ENCODE measurements at places on chromosomes 3 and 15.

- no peak for DNase-seq
Measured at GRCh38 chr15:35698966-35699575, 153.1 kb upstream of the DPH6 start.

DNA sequence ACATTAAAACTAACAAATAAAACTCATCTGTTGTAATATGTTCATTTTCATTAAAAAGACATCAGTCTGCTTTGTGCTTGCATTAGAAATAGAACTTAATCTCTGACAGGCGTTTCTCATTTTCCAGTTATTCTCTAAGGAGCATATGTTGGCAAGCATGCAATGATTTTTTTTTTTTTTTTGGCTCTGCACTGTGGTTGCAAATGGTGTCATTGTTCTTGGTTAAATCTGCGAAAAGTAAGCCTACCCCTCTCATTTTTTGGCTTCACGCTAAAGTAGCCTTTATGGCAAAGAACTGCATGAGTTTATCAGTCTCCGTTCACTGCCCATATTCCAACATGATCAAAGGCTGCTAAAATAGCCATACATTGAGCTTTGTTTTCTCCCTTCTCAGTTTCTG is 403.2 kb downstream of the MECOM start:
- DNase-seq = no peak

DNA sequence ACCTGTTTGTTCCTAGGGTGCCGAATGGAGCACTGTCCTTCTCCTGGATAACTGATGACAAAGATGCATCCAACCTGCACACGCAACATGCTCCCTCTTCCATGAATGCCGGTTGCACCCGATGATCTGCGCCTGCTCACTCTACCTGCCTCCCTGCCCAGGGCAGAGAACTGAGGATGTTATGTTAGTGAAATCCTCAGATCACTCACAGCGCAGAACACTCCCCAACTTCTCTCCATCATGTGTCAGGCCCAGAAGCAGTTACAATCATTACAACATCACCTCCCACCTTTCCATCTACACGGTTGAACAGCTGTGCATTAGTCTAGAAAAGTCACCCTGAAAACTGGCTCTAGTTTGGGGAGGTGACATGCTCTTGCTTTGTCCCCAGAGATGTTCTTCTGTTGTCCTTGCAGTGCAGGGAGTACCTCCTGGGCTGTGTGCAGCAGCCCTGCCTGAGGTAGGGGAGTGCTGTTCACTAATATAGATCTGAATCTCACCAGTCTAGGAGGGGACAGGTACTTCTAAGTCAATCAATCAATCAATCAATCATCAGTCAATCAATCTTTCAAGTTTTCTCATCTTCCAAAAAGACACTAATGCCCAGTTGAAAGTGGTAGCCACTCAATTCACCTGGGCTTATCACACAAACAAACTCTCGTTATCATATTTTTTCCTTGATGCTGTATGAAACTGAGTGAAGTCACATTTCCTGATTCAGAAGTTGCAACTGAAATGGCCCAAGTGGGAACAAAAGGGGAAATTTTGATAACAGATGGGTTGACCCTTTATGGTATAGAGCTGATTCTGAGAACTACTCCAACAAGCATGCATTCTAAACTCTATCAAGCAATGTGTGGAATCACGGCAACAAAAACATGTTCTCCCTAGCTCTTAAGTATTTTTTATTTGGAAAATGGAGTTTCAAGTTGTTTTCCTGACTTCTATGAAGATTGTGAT is 15.4 kb upstream of the ISLR start:
- DNase-seq = no peak

DNA sequence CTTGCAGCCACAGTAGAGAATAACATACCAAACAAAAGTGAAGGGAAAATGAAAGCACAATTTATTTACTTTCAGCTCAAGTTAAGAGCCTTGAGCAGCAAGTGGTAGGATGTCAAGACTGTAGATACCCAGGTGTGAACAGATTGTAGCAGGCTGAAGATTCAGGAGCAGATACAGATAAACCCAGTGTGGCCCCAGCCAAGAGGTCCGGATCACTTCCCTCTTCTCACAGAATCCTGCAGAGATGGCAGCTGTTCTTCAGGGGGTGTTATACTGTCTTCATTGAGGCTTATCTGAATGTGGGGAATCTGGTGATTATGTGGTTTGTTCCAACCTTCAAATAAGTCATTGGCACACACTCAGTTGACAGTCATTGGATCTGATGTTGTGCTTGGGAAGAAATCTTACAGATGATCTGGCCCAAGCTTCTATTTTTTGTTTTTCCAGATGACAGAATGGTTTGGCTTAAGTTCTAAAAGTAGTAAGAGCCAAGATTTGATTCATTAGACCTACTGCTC is 2.2 kb downstream of the STARD9 start:
- DNase-seq = no peak

GRCh38 chr3:54746722-54747121 is 181.1 kb downstream of the LRTM1 start:
- DNase-seq = no peak

DNA sequence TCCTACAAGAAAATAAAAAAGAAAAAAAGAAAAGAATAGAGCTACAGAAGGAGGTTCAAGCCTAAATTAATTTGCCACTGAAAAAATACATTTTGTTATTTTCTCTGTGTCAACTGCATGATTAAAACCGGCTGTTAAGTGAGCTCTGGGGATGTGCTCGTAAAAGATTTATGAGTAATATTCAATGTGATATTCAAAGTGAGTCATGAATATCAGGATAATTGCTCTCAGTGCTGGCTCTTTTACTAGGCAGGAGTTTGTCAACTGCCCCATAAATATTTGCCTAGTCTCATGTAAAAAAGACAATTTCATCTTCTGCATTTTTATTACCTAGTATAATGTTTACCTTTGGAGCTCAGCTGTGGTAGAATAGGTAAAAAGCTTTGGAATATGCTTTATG is 78.9 kb downstream of the CDIN1 start:
- DNase-seq = no peak

DNA sequence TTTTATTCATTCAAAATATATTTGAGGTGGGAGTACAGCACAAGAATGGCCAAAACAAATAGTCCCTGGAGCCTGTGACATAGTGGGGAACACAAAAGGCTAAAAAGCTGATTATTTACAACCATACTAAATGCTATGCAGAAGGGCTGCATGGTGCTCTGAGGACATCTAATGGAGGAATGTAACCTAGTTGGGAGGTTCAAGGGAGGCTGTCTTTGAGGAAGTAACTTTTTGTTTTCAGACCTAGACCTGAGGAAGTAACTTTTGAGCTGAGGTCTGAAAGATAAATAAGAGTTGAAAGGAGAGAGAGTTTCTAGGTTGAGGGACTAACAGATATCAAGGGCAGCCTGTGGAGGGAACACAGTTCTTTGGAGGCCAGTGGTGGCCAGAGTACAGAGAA is 34.8 kb upstream of the RASA2 start:
- DNase-seq = no peak

GRCh38 chr3:24504772-24505171 is 10.1 kb upstream of the THRB start:
- no peak for DNase-seq

DNA sequence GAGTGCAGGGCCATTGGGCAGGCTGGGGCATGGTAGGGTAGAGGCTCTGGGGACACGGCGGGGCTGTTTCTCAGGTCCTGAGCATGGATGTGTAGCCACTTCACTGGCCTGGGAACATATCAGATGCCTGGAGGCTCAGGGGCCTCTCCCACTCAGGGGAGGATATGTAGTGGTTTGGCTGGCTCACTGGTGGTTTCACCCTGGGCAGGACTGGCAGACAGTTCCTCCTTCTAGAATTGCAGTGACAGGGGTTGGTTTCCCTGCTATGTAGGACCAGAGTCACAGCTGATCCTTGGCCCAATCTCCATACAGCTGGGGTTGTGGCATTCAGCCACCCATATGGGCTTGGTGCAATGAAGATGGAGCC is 4.8 kb upstream of the ARHGAP31 start:
- DNase-seq = no peak

DNA sequence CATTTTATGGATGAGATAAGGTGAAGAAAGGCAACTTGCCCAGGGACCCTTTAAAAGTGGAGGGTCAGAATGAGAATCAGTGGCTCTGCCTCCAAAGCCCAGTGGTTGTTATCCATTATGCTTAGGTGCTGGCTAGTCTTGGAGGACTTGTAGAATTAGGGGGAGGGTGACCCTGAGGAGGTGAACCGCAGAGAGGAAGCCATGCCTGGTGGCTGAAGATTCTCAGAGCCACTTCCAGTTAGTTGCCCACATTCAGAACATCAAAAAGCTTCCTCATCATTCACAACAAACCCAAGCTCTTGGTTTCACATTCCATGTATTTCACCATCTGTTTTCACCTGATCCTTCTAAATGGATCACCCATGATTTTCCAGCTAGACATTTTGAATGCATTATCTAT is 11.2 kb downstream of the EBLN2 start:
- no peak for DNase-seq

DNA sequence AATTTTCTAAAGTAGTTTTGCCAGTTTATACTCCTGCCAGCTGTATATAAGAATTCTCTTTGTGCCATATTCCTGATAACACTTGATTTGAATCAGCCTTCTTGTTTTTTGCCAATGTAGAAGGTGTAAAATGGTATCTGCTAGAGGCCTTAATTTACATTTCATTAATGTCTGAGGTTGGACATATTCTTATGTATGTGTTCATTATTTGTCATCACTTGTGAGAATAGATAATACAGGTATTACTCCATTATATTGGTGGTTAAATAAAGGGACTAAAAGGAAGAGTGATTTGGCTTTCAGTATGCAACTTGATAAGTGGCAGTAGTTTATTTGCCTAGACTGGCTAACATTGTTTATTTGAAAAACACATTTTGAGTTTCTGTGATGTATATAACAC is 25.8 kb downstream of the PAK2 start:
- DNase-seq = no peak

- no peak for DNase-seq
Measured at GRCh38 chr3:178982137-178982536, 89.5 kb downstream of the ZMAT3 start.

- DNase-seq = no peak
Measured at GRCh38 chr3:54376939-54377578, 254.7 kb downstream of the CACNA2D3 start.

DNA sequence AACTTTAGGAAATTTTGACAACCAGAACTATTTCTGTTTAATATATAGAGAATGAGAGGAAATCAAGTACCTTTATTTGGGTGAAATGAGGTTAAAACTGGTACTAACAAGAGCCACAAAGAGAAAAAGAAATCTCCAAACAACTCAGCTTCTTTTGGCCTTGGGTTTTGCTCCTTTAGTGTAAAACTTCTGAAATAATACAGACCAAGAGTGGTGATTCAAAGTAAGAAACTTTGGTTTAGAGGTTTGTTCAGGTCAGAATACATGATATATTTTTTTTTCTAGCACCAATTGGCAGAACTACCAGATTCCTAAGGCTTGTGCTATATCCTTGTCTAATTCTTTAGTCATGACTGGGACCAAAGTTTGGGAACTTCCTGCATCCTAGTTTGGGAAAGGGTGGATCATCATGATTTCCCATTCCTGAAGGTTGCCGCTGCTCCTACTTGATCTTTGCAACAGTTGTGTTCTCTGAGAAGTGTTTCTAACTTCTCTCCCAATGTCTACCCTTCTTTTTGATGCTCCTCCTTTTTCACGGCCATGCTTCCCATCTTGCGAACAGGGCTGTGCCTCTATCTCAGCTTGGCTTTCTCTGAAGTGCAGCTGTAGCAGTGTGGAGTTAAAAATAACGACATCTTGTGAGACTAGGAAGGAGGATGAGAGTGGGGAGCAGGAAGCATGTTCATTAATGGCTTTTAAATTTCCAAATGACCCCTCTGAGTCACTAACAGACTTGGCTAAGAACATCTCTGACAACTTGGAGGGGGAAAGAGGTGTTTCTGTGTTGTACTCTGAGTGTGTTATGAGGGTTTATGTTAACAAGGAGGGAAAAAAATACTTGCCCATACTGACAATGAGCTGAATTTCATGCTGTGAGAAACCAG is 87.7 kb downstream of the KCNAB1 start:
- DNase-seq = no peak

Data from NCI-H187 treated with DMSO at 0.1 percent for 48 hours (cell line).